Caco-2 (cell line): ENCODE measurements at places on chromosomes 12 and 14.

GRCh38 chr12:90455756-90456155, 499.2 kb downstream of the CCER1 start:
- H3K36me3 ChIP-seq = no peaks in the 10 kb centered on the region
- H3K27ac ChIP-seq = no peak overlapping the region
- H3K4me3 ChIP-seq = no peak overlapping the region
- H3K4me1 ChIP-seq = no peaks in the 10 kb centered on the region

DNA sequence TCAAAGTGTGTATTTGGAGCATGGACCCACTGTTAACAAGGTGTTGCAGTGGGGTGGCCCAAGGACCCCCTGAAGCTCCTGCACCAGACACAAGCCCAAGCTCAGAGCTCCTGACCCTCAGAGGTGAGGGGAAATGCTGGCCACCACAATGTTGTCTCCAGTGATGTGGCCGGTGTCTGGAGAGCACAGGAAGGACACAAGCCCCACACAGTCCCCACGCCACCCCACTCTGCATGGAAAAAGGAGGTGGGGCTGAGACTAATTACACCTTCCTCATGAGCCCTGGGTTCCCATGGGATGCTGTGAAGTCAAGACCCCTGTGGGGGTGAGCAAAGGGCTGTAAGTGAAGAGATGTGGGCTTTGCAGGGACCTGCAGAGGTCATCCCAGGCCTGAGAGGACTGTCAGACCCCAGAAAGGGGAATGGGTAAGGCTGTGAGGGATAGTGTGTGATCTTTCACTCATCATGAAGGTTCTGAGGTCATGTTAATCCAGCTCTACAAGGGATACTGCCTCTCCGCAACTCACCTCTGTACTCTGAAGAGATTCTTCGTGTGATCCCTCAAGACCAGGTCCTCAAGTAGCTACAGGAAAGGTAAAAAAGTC, 136.3 kb upstream of the DHRS4 start:
- no peak for DNase-seq
- no peak overlapping the region for H3K27ac ChIP-seq
- no peaks in the 10 kb centered on the region for H3K4me1 ChIP-seq

- H3K4me1 ChIP-seq = no peaks in the 10 kb centered on the region
- no peak for DNase-seq
- H3K4me3 ChIP-seq = no peak overlapping the region
- no peaks in the 10 kb centered on the region for H3K27me3 ChIP-seq
Measured at GRCh38 chr12:114481200-114481535, 75.2 kb upstream of the TBX5 start.

- H3K36me3 ChIP-seq = no peaks in the 10 kb centered on the region; the same call in 1 of the 2 replicates
- no peaks in the 10 kb centered on the region for H3K4me1 ChIP-seq
- DNase-seq = no peak
Measured at GRCh38 chr12:121241156-121241970, 31.4 kb downstream of the P2RX4 start.
